ENCODE measurements at places on chromosomes 2 and 18.
A peak's percentile ranks its signal among the peaks of the same experiment; 100 is the strongest.

DNA sequence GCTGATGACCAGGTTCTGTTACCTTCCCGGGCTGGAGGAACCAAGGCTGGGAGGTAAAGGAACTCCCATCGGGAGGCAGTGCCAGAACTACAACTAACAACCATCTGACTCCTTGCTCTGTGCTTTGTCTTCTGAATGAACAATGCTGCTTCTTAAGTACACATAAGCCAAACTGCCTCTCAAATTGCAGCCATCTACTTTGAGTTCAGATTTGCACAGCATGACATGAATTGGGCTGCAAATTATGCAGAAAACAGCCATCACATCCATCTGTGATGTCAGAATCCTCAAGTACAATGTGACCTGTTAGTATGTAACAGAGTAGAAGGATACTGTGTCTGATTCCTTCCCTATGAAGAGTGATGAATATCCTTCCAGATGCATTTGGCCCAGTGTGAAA is 290.6 kb downstream of the ZNF521 start:
- no peak for DNase-seq

GRCh38 chr2:201248288-201248844 is 12.0 kb upstream of the CASP8 start:
- DNase-seq: no peak

GRCh38 chr2:209553913-209554312 is 130.1 kb downstream of the MAP2 start:
- no peak for DNase-seq

DNA sequence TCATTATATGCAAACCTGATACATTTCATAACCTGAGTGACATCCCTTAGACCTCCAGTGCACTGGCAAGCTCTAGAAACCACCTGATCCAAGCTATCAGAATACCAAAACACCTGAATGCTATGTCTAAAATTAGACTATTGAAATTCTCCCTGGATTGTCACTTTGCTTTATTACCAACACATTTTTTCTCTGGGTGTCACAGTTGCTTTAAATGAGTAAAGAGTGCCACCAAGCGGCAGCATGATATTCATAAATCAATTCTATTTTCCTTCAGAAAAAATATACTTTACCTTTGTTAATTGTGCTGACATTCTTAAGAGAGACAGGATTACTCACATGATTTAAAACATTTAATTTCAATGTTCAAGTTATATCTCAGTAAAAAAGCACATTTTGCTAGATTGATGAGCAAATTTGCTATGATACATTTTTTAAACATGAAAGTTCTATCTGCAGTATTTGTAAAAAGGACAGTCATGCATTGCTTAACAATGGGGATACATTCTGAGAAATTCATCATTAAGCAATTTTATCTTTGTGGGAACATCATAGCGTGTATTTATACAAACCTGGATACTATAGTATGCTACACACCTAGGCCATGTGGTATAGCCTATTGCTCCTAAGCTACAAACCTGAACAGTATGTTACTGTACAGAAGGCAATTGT is 338.4 kb upstream of the SLC39A10 start:
- DNase-seq: peak; percentile 68

DNA sequence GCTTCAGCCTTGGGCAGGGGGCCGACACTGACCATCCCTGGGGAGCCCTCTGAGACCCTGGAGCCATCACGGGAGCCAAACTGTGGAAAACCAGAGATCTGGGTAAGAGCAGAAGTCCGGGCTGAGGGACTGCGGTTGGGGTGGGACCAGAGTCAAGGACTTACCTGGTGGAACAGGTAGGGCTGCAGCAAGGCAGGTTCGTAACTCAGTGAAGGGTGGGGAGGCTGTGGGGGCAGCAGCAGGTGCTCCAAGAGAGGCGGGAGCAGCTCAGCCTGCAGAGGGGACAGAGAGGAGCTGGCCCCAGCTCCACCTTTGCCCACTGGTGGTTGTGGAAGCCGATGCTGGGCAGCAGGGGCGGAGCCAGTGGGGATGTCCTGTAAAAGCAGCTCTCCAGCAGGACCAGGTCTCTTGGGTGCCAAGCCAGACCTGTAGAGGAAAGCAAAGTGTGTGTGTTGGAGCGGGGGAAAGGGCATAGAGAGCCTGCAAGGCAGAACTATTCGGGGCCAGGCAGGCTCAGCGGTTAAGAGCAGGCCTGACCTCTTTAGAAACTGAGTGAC is 6.7 kb downstream of the PTPRN start:
- no peak for DNase-seq

- DNase-seq: peak; percentile 51
These were observed 193.4 kb downstream of the TDRD15 start for GRCh38 chr2:21317131-21317530.

DNA sequence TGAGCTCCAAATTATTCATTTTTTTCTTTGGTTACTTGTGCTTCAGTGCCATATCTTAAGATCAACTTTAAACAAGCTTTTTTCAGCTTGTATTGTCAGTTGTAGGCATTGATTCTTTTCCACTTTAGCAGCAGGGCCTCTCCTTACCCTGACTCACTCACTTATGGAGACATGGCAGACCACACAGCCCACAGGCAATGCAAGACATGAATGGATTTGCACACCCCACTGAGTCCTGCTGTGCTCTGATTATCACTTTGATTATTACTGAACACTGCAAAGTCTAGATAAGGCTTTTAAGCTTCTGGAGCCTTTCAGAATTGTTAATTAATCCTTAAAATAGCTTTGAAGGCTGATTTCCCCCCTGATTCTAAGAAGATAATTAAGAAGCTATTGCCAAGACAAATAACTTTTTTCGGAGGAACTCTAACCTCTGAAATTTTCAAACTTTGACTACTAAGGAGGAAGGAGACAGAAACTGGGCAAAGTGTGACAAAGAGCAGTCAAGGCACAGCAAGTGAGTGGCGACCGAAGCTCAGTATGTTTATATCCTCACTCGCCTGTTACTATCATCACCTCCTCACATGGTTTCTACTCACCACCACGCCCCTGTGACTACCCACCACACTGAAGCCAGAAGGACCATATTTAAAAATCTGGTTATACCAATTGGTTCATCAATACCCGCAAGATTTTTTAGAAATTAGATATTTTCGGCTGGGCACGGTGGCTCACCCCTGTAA is 43.3 kb downstream of the CACNB4 start:
- DNase-seq: peak; percentile 85

GRCh38 chr18:46445522-46446313 is 211.3 kb downstream of the LOXHD1 start:
- no peak for DNase-seq

GRCh38 chr2:64865831-64866345 is 123.3 kb upstream of the SLC1A4 start:
- no peak for DNase-seq

GRCh38 chr2:241315879-241316631 is at the start of gene SEPTIN2:
TSS of gene SEPTIN2 (plus strand) at chr2:241315925. CDS start at chr2:241324233, 8,308 bp downstream.
- no peak for DNase-seq

DNA sequence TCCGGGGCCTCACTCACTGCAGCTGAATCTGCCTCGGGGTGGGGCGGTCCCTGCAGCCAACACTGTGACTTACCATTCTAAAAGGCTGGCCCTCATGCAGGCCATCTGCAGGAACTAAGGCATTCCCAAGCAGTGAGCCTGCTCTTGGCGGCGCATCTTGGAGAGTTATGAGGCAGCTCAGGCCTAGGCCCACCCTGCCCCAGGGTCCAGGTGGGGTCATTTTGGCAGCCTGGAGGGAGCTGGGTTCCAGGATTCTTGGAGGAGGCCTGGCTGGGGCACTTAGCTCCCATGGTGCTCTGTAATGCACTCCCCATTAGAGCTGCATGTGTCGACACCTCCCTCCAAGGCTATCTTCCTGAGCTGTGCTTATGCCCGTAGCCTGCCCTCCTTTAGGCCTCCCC is 14.8 kb upstream of the BIN1 start:
- DNase-seq: no peak

DNA sequence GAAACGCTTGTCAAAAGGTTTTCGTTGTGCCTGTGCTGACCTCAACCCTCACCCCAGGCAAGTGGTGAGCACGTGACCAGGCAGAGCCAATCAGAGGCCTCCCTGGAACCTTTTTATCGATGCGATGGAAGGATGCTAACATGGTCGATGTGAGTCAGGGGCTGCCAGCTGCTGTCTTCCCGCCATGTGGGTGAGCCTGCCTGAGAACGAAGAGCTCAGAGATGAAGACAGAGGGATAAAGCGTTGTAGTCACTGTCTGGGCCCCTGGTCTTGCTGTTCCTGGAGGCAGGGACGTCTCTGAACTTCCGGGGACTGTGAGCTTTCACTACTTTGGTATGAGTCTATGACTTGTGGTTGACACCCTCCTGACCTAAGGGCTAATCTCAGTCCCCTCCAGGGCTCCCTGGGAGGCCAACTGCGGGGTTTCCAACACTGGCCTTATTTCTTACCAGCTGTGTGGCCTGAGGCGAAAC is 18.6 kb downstream of the DNMT3A start:
- no peak for DNase-seq

- no peak for DNase-seq
These were observed 19.5 kb downstream of the BCL2 start for GRCh38 chr18:63299837-63300745.

GRCh38 chr2:6498841-6499240 is 366.9 kb downstream of the CMPK2 start:
- no peak for DNase-seq
